ENCODE measurements at places on chromosomes 2 and 18.

DNA sequence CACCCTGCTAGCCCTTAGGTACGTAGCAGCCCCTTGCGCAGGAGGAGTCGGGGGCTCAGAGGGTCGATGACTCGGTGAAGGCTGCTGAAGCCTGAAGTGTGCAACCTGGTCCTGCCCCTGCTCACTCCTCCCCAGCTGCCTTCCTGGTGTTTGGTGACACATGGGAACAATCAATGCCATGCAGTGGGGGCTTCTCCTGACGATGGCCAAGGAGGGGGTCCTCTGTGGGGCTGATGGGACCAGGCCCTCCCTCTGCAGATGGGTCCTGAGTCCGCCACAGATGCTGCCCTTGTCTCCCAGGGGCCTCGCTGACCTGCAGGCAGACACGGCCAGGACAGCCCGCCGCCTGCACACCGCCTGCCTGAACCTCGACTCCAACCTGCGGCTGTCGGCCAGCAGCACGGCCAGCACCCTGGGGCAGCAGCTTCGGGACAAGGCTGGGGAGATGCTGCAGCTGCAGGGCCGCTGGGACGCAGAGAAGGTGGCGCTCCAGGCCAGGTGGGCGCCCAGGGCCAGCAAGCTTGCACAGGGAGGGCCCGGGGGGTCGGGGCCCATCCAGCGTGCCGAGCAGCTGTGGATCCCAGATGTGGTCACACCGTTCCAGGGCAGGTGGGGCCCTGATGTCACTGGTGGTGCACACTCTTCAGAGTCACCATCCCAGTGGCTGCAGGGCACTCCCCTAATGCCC, 24.6 kb downstream of the CROCC2 start:
- DNase-seq = no peak

DNA sequence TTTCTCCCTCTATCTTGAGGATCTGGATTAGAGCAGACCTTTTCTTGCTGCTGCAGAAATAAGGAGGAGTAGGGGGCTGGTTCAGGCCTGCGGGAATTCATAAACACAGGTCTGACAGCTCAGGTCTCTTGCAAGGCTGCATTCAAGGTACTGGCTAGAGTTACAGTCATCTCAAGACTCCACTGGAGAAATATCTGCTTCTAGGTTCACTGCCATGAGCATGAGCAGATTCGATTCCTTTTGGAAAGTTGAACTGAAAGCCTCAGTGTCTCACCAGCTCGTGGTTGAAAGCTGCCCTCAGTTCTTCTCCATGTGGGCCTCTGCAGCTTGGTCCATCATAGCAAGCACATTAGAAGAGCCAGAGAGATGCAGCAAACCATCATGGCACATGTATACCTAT, 124.4 kb upstream of the SETBP1 start:
- DNase-seq = no peak

- DNase-seq = no peak
Observed at GRCh38 chr2:211376410-211376809, 820.0 kb downstream of the CPS1 start.

DNA sequence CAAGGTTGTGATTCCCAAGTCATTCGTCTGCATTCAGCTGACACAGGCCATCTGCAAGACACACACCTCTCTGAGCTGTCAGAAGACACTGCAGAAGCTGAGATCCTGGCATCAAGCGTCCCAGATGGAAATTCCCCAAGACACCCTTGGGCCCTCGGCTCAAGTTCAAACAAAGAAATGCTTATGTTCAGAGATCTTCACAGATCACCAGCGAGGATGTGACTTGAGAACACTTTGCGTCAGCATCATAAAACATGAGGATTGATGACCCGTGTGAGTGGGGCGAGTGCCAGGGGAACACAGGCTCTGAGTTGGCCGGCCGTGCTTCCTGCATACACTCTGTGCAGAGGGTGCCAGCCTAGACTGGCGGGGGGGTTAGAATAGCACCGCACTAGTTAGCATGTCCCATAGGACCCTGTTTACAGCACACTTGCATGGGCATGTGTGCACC, 36.8 kb downstream of the KCNIP3 start:
- no peak for DNase-seq

GRCh38 chr2:129827311-129828090, 152.0 kb upstream of the RAB6C start:
- DNase-seq = no peak

GRCh38 chr2:54641988-54642387, 81.5 kb upstream of the EML6 start:
- DNase-seq = no peak

- DNase-seq = no peak
Observed at GRCh38 chr2:230931556-230932231, 6.7 kb upstream of the GPR55 start.

- DNase-seq = no peak
Observed at GRCh38 chr2:157271590-157272203, 14.2 kb downstream of the GALNT5 start.

- DNase-seq = no peak
Observed at GRCh38 chr2:88377641-88377991, 74.9 kb downstream of the FOXI3 start.

DNA sequence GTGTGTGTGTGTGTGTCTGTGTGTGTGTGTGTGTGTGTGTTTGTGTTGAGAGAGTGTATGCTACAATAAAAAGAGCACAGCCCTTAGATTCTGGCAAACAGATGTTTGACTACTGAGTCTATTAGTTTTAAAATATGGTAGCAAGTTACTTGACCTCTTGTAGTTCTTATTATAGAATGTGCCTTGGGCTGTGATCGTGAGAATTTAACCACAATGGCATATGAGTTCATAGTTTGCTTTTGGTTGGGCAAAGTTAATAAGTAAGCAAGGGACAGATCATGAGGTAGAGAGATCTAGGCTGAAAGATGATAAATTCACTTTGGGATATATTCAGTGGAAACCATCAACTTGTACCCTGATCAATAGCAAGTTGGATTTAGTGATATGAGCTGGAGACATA, 334.3 kb upstream of the VWC2L start:
- no peak for DNase-seq

DNA sequence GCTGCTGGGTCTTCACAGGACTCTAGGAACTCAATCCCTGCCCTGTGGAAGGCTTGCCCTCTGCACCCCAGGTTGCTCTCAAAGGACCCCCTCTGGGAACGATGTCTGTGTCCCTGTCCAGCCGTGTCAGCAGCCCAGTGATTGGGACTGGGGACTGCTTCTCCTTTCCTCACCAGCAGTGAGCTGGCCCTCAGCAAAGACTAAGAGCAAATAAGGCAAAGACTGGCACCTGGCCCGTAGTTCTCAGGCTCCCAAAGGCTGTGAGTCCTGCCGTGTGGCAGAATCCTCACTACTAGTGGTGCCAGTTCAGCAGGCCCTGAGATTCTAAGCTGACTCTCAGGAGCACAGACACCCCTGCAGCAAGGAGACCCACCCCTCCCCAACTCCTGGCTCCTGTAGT, 47.8 kb downstream of the TMEM163 start:
- no peak for DNase-seq

DNA sequence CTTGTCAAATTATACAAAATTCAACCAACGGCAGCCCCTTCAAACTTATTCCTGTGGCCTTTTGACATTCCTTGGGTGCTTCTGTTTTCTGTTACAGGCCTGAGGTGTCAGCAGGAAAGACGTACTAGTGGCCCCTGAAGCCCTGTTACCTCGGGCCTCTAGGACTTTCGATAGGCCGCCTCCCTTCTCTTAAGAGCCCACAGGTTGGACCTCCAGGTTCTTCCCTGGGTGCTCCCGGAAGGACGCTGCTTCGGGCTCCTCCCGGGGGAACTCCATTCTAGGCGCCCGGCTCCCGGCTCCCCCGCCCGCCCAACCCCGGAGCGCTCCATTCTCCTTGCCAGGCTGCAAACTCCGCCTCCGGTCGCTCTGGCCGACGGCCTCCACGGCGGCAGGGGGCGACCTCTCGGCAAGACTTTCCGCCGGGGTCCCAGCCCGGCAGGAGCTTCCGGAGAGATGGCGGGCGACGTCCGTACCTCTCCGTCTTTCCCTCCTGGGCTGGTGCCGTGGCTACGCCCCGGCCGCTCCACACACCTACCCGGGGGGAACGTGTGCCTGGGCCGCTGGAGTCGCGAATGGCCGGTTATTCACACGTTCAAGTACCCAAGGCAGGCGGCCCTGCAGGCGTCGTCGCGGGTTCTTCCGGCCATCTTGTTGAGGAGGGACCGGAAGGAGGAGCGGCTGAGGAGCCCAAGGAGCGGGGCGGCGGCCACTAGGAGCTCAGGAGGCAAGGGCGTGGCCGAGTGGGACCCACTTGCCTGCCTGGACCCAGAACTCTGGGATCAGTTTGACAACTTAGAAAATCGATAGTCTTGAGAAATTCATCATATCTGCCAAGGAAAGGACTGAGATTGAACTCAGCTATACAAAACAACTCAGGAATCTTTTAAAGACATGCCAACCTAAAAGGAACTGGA, 27.5 kb downstream of the BOLA3 start:
- DNase-seq = peak; percentile 78

- DNase-seq = no peak
Observed at GRCh38 chr2:33526132-33526531, 49.7 kb downstream of the RASGRP3 start.

DNA sequence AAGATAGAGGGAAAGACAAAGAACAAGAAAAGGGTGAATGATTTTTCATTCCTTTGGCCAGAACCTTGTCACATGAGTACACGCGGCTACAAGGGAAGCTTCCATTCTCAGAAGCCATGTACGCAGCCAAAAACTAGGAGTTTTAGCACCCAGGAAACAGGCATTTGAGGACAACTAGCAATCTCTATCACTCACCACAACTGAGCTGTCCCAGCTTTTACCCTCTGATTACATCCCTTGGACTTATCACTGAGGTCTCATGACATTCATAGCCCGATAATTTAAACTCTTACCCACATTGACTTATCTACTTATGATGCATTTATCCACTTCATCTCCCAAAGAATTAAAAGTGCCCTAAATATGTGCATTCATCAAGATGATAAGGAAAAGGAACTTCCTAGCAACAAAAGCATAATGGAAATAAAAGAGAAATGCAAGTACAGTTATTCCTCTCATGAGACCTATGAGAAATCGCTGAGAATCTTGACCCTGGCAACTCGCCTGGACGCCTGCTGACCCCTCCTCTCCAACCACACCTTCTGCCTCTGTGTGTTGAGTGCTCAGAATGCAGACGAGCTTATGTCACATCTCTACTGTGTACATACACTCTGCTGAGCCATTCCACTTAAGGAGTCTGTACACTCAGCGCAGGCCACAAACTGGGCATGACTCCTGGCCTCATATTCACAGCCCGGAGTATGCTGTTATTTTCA, 28.7 kb upstream of the MFSD6 start:
- DNase-seq = no peak

- no peak for DNase-seq
Observed at GRCh38 chr2:118705032-118705431, 142.4 kb downstream of the EN1 start.

GRCh38 chr18:39260565-39260964, 1695.0 kb upstream of the CELF4 start:
- no peak for DNase-seq

- no peak for DNase-seq
Observed at GRCh38 chr2:240231838-240232244, 91.4 kb upstream of the OTOS start.

DNA sequence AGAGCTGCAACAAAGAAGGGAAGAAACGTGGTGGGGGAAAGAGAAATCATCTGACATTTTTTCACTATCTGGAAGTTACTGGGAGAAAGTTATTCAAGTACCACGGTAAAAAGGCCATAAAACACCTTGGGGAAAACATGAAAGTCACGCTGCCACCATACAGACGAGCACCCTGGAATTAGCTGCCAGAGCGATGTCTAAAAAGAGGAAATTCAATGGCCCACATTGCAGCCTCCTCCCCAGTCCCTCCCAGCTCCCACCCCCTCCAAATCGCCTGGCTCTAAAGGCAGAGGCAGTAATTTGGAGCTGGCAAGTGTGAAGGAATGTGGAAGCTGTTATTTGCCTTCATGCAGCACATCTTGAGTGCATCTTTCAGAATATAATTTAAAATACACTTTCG, 192.0 kb downstream of the ALK start:
- DNase-seq = no peak

DNA sequence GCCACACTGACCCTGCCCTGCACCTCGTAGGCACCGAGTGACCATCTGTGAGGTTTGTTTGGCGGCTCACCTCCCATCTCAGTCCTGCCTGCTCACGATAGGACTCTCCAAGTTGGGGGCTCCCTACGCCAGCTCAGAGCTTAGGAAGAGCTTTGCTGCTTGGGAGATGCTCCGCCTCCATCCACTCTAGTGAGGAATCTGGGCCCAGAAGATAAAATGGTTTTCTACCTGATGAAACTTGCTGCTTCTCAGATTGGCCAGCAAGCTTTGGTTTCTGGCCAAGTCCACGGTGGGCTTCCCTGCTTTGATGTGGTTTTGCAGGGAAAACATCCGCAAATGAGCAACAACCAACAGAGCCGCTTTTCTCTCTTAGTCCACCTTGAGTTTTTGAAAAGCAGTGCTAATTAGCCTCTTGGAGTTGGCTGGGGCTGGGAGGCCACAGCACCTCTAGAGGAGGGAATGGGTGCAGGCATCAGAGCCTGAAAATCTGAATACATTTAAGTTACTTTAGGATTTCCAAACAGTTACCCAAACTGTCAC, 42.2 kb downstream of the THNSL2 start:
- DNase-seq = no peak

- no peak for DNase-seq
Observed at GRCh38 chr2:160140471-160140870, 59.6 kb downstream of the ITGB6 start.

- peak; percentile 36 for DNase-seq
Observed at GRCh38 chr2:8682719-8683667, 1.1 kb downstream of the ID2 start.

- DNase-seq = no peak
Observed at GRCh38 chr2:45496869-45497268, 114.2 kb downstream of the SRBD1 start.

GRCh38 chr18:46250084-46250811, 146.1 kb downstream of the HAUS1 start:
- peak; percentile 74 for DNase-seq

DNA sequence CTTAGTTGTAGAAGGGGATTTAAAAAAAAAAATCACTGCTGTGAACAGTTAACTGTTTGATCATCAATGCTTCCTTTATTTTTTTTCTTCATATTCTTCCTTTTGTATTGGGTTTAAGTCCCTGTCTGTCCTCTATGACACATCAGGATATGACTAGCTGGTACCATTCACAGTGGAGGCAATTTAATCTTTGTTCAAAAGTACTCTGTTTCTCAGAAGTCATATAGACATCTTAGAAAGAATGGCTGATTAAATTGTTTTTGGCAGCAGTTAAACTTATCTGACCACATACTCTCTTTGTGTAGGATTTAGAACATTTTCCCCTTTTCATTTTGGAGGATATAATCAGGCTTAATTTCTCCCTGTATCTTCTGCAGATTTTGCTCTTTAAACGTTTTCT, 807.8 kb upstream of the CDH2 start:
- no peak for DNase-seq

All from CD4-positive, alpha-beta T cell treated with Interleukin-6 at 100 ng/mL for 8 hours (primary cell).